Gastroesophageal sphincter (tissue), 4 donors: ENCODE measurements at places on chromosomes 5 and 9. TPM values are rescaled to one million over a fixed set of nuclear protein-coding genes. Genes with fewer than 3 reads are reported as not detected.

The SLC46A2 gene
- not detected for total RNA-seq

The FUT7 gene
- not detected for total RNA-seq

DNA sequence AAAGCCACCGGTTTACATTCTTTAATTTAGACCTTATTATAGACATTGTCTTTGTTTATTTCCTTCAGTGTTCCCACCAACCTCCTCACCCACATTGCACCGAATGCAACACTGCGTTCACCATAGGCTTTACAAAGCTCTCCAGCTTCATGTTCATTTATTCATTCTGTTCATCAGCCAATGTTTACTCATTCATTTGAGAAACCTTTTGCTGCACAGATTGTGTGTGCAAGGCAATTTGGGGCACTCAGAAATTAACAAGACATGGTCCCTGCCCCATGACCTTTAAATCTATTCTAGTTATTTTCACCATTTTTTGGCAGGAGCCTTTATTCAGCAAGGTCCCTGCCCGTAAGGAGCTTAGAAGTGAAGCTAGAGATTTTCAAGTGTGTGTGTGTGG is 70.9 kb upstream of the RARS1 start:
- no peak for ATAC-seq

The KYAT1 gene
- total RNA-seq, result 3.4 TPM

- ATAC-seq, result no peak
These were observed 191.8 kb downstream of the CYLC2 start for GRCh38 chr9:103186959-103187358.
